SK-MEL-5 (cell line): ENCODE measurements at places on chromosomes 5 and 9.

GRCh38 chr5:71632168-71632567, 45.0 kb downstream of the MCCC2 start:
- no peak for DNase-seq

DNA sequence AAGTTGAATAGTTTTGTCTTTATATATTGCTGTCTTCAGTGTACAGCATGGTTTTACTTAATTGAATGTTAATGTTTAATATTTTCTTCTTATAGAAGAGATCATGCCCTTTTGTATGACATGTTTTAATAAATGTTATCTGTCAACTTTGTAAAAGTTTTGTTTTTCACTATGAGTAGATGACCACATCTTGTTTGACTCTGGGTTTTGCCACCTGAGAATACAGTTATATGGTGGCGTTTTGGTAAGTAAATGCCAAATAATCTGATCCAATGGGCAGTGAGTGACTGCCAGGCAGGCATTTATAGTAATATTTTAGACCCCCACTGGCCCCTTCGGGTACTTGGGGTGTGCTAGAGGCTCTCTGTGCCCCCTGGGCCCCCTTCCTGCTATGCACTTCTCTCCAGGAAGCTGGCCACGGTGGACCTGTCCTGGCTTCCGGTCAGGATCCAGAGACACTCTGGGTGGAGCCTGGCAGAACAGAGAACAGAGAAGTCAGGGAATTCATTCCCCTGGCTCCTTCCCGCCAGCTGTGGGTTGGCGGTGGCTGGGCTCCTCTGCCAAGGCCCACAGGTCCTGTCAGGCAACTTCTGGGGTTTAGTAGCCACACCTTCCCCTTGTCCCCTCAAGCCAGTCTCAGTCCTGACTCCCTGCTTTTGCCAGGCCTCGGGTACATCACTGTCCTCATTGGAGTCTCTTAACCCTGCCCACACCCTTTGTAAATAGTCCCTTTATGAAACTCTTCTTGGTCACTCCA, 22.2 kb upstream of the ZBTB34 start:
- DNase-seq: no peak

- DNase-seq: no peak
Measured at GRCh38 chr9:131868766-131869165, 128.9 kb upstream of the RAPGEF1 start.

- DNase-seq: no peak
Measured at GRCh38 chr5:57327561-57328367, 153.9 kb downstream of the GPBP1 start.

- DNase-seq: no peak
Measured at GRCh38 chr5:100771181-100771580, 131.9 kb downstream of the ST8SIA4 start.

- DNase-seq: no peak
Measured at GRCh38 chr5:143205883-143206195, 197.6 kb downstream of the NR3C1 start.

- DNase-seq: no peak
Measured at GRCh38 chr5:109327570-109327969, 82.2 kb downstream of the PJA2 start.

- no peak for DNase-seq
Measured at GRCh38 chr5:163502521-163502920, 2.9 kb upstream of the MAT2B start.

DNA sequence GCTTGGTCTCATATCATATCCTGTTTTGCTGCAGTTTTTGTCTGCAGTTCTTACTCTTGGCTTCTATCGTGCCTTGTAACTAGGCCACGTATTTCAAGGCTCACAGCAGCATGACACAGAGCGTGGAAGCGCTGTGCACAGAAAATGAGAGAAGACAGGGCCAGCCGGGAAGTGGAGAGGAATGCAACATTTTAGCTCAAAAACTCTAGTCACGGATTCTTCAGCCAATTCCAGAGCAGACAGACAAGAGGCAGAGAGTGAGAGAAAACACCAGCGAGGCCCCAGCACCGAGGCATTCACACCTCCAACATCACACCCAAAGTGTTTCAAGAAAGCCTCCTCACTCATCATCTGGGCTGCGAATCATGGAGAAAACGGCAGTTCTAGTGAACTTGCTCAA, 160.8 kb downstream of the DNAH5 start:
- DNase-seq: no peak

DNA sequence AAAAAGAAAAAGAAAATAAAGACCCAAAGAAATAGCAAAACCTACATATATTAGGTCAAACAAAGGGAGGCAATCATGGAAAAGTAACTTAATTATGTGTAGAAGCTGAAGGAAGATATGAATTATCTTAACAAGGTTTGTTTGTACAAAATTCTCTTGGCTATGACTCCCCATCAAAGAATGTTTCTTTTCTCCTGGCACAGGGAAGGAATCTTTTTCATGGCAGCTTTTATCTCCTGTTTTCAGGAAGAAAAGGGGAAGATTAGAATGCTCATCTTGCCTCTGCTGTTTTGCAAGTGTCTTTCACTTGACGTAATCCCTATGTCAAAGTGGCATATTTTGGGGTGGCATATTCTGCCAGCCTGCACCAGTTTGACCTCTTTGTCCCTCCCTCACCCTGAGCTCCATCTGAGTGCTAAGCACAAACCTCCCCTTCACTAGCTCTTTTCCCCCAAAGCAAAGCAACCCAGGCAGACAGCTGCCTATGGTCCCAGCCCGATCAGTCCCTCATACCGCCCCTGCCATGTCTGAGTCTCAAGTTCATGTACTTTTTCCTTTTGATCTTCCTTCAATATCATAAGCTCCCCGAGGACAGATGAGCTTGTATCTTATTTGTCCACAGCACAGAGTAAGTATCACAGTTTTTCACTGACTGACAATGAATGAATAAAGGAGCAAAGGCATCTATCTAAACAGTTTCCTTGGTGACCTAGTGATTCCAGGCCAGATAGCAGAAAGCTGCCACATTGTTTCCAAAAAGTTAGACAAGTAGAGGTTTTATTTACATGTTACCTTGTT, 242.8 kb upstream of the ANKRD55 start:
- peak; percentile 27 for DNase-seq
